ENCODE measurements at places on chromosomes 11 and 22.
A peak's percentile ranks its signal among the peaks of the same experiment; 100 is the strongest.

DNA sequence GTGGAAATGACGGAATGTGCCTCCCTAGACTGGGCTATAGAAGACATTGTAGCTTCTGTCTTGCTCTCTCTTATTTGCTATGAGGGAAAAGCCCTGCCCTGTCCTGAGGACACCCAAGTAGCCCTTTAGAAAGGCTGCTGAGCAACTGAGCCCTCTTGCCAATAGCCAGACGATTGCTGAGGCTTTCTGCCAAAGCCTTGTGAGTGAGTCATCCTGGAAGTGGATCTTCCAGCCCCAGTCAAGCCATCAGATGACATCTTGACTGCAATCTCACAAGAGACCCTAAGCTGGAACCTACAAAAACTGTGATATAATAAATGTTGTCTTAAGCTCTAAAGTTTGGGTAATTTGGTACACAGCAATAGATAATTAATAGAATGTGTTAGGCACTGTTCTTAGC is 3.9 kb upstream of the TRAF6 start:
- DNase-seq: no peak

DNA sequence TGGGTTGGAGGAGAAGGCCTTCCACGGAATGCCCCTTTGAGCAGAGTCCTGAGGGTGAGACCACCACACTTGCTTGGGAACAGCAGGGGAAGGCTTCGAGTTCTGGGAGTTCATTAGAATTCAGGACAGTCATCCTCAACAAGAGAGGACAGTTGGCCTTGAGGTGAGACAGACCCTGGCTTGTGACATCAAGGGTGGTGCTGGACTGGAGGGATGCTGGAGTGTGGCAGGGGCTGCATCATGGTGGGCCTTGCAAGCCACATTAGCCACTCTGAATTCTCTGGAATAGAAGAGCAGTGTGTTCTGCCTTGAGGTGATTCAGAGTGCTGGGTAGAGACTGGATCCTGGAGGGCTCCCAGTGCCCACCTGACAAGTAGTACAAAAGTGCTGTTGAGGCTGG is 26.3 kb downstream of the APLP2 start:
- no peak for DNase-seq

DNA sequence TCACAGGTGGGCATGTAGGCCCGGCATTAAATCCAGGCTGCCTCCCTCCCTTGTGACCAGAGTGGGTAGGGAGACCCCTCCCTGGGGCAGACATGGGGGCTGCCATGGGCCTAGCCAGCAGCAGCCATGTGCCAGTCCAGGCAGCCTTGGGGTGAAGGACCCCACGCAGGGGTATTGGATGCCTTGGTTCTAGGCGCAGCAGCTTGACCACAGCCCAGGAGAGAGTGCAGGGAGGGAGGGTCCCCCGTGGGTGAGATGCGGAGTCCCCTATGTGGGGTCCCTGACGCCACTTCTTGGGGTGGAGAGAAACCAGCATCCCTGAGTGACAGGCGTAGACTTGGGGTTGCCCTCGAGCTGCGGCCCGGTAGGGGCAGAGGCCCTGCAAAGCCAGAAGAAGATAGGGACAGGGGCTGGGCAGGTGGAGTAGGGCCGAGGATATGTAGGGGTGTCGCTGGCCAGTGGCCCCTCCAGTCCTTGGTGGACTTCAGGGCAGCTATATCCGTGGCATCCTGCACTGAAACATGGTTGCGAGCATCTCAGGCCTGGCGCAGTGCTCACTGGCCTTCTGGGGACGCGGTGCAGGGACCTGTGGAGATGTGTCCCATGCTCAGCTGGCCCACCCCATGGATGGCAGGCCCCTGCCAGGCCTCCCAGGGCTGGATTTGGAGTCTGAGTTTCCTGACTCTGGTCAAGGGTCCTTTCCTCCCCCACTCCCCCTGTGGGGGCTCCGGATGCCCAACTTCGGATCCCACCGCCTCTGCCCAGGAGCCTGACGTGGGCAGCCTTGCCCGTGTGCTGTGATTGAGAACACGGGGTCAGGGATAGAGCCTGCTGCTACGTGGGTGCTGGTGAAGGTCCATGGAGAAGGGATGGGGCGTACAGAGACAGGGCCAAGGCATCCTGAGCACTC is 1179.8 kb downstream of the BRD1 start:
- no peak for DNase-seq

GRCh38 chr11:75470476-75471080 is 37.6 kb upstream of the KLHL35 start:
- DNase-seq: no peak

- peak; percentile 20 for DNase-seq
Measured at GRCh38 chr11:9613830-9614762, 40.6 kb downstream of the WEE1 start.

GRCh38 chr11:36314434-36314767 is 18.3 kb downstream of the PRR5L start:
- DNase-seq: no peak

DNA sequence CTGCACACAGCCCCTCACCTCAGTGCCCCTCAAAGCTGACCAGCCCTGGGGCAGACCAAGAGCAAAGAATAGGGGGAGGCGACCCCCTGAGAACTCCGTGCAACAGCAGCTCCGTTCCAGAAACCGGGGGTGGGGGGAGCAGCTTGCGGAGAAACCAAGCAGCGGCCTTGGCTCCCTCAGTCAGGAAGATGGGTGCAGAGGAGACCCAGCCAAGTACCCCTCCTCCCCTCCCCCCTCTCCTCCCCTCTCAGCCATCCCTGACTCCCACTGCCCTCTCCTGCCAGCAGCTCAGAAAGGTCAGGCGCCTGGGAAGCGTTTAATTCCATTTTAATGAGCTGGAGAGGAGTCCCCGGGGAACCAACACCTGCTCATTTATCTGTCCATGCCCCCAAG is 78.9 kb downstream of the PDE2A start:
- DNase-seq: no peak

GRCh38 chr11:26191193-26191592 is 140.7 kb upstream of the ANO3 start:
- DNase-seq: no peak

GRCh38 chr11:106277484-106277883 is 200.0 kb downstream of the AASDHPPT start:
- DNase-seq: no peak

GRCh38 chr11:93653080-93653479 is 8.4 kb upstream of the CEP295 start:
- no peak for DNase-seq

DNA sequence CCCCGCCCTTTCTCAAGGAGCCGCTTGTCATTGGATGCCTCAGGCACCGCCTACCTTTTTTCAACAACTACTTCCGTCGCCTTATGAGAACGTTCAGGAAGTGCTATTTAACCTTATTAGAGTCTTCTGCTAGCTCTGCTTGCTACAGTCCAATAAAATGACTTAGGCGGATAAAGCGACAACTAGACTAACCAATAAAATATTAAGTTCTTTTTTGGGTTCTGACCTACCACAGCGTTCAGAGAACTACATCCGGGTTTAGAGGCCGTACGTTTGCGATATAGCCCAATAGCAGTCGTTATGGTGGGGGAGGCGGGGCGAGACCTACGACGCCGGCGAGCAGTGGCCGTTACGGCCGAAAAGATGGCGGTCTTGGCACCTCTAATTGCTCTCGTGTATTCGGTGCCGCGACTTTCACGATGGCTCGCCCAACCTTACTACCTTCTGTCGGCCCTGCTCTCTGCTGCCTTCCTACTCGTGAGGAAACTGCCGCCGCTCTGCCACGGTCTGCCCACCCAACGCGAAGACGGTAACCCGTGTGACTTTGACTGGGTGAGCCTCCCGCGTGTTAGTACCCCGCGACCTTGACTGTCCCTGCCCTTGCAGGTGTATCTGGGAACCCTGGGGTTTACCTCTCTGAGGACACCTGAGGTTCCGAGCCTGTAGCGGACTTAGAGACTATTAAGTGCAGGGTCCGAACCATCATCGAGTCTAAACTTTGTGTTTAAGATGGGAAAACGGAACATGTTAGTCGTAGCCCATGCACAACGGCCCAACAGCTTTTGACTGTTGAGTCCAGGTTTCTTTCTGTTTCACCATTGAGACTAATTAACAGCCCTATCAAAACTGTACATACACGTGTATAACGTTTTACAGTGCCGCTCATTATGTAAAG is at the start of gene TMX2:
Gene TMX2, plus strand, starts transcription at position 338 of the 895 bp plus-strand sequence. Its CDS starts 26 bp downstream, at position 364.
- DNase-seq: peak; percentile 91

DNA sequence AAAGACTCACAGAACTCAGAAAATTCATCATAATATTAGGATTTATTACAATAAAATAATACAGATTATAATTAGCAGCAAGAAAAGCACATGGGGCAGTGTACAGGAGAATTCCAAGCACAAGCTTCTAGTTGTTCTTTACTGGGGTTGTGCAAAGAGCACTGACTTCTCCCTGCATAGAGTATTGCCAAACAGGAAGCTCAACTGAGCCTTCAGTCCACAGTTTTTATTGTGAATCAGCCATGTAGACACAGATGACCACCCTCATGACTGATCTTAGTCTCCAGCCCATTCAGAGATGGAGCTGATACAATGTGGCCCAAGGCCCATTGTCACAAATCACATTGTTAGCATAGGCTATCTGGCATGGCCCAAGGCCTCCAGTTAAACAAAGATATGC is 798.9 kb downstream of the KCNA4 start:
- no peak for DNase-seq

- DNase-seq: no peak
Measured at GRCh38 chr11:96217206-96217605, 125.8 kb downstream of the MAML2 start.

DNA sequence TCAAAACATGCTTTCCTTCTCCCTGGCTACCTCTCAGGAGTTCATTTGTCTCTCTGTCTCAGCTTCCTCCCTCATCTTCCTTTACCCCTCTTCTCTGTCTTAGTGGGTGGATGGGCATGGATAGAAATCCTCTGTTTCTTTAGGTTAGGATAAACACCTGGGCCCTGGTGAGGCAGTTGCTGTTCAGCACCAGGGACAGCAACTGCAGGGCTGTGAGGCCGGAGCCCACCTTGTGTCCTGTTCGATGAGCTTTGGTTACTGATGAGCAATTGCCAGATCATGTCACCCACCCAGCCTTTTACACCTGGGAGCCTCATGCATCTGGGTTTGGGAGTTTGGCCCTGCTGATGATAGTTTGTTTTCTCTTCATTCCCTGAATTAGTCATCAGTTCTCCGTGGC is 6.1 kb upstream of the CRYBB3 start:
- DNase-seq: no peak

DNA sequence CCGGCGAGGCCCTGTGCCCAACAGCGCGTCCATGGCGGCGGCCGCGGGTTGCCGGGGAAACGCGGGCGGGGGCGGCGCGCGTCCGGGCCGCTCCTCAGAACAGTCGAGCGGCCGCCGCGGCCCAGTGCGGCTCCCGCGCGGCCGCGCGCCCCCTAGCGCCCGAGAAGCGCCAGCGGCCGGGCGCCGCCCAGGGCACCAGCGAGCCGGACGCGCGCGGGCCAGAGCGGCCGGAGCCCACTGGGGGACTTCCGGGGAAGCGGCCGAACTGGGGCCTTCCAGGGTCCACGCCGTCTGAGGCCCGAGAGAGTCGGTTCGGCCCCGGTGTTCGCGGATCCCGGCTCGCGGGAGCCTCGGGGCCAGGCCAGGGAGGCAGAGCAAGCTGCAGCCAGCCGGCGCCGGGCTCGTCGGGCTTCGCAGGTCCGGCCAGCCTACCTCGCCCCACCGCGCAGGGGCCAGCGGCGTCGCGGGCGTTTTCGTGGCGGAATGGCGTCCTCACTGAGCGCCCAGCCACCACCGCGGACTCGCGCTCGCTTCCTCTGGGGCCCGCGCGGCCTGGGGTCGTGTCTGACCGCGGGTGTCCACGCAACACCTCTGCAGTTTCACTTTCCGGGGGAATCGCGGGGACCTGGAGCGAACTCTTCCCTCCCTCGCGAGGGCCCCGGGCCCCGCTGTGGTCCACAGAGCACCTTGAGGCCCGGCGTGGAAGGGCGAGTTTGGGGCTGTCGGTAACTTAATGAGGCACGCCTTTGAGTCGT is at the start of gene DENND6B:
Gene DENND6B, minus strand, starts transcription at position 57 of the 755 bp plus-strand sequence. Its CDS starts 24 bp downstream, at position 33.
- DNase-seq: peak; percentile 62

GRCh38 chr22:37662039-37662438 is 3.5 kb downstream of the PDXP start:
- DNase-seq: no peak

DNA sequence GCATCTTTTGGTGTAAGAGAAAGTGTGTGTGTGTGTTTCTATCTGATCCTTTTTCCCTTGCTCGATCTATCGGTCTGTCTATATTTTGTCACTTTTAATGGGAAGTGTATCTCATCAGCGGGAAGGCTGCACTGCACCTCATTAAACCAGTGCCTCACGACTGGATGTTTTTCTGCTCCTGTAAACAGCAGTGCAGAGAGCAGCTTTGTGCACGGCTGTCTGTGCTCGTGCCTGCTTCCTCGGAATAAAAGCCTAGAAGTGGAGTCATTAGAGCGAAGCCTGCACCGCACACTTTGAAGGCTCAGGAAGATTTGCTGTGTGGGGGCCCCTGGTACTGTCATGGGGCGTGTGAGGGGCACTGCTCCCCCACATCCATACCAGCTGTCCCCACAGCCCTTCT is 27.0 kb upstream of the PARVG start:
- DNase-seq: no peak

- no peak for DNase-seq
Measured at GRCh38 chr11:57323167-57323854, 1.4 kb downstream of the TNKS1BP1 start.

DNA sequence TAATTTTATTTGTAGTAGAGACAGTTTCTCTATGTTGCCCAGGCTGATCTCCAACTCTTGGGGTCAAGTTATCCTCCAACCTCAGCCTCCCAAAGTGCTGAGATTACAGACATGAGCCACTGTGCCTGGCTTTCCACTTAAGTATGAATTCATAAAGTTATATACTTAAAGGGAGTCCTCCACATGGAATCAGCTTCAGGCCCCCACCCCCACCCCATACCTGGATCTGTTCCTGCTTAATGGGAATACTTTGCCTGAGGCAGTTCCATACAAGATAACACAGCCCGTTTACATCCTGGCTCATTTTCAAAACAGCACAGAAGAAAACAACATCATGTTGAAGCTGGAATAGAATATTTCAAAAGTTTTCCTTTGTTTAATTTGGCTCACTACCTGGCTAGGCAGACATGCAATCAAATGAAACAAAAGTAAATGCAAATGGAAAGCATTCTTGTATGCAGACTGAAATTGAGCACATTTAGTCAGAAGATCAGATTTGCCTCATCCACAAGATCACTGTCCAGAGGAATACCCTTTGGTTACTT is 82.4 kb downstream of the FAT3 start:
- no peak for DNase-seq

DNA sequence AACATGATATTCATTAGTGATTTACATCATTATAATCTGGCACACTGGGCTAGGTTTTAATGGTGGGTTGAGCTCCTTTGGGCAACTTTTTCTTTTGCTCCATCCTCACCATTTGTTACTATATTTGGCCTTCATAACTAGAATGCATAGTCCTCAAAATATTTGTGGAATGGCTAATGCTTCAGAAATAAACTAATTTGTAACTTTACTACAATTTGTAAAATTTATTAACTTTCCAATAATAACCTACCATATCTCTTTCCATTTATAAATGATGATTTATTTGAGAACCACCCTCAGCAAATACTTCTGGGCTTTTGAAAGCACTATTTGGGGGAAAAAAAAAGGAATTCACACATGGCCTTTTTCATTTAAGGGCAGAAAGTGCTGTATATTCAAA is 79.7 kb downstream of the LARGE2 start:
- no peak for DNase-seq

Measured in SHP77 treated with DMSO at 0.1 percent for 48 hours (cell line).